ENCODE measurements at places on chromosomes 1 and 21.

- DNase-seq = no peak
These were observed 17.4 kb downstream of the FMO1 start for GRCh38 chr1:171265686-171266085.

DNA sequence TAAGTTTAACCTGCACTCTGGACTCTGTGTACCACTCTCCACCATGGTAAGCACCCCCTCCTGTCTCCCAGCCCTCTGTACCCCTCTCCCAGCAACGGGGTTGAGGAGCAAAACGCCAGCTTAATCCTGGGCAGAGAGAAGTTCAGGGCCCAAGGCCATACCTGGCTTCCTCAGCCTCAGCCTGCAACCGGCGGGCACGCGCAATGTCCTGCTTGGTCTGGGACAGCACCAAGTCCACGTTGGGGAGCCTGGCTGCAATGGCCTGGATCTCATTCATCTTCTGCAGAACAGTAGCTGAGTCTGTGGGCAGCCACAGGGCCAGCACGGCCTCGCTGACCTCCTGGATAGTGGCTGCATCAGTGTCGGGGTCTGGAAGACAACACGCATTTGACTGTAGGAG lies 33.9 kb downstream of the LAMB3 start:
- no peak for DNase-seq

DNA sequence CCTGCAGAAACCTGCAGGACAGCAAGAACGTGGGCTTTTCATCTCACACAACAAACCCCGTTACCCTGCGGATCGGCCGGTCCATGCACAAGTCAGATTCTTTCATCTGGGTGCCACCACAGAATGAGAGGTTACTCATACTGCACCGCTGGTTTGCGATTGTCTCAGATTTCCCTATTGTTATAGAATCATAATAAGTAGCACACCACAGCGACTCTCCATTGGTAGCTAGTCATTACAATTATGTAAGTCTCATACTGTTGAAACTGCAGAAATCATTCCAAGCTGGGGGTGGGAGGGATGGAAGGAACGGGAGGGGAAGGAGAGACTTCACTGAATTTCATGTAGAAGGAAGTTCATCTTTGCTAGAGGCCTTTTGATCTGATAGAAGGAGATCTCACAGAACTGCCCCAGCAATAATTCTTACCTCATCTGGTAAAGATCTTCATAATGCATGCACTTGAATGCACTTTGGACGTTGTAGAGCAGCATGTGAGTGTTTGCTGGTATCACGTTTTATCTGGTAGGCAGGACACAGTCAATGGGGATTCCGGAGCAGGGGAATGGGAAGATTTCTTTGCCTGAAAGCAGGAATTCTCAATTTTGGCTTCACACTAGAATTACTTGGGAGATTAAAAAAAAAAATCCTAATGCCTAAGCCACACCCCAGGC lies 221.1 kb downstream of the KIF26B start:
- no peak for DNase-seq

DNA sequence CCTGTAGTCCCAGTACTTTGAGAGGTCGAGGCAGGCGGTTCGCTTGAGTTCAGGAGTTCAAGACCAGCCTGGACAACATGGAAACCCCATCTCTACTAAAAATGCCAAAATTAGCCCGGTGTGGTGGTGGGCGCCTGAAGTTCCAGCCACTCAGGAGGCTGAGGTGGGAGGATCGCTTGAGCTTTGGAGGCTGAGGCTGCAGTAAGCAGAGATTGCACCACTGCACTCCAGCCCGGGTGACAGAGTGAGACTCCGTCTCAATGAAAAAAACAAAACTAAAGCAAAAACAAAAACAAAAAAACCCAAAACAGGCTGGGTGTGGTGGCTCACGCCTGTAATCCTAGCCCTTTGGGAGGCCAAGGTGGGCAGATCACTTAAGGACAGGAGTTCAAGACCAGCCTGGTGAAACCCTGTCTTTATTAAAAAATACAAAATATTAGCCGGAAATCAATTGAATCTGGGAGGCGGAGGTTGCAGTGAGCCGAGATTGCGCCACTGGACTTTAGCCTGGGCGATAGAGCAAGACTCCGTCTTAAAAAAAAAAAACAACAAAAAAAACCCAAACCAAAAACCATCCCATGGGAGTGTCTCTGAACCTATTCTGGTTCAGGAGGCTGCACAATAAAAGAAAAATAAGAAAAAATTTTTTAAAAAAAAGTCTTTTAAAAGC lies 1.7 kb upstream of the CGN start:
- no peak for DNase-seq

DNA sequence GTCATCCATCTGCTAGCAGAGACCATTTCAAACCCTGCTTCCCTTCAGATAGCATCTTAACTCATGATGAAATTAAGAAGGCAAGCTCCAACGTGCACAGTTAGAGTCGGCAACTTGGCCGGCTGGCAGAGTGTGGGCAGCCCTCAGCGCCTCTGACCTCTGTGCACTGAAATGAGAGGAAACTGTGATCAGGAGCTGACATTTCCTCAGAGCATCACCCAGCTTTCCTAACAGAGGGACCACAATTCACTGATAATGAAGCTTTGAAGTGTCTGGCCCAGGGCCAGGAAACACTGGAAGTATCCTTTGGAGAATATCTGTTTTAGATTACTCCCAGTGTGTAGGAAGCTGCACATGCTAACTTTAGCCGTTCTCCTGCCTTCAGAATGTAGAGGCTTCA lies 145.0 kb upstream of the ZC3H11B start:
- DNase-seq = no peak

DNA sequence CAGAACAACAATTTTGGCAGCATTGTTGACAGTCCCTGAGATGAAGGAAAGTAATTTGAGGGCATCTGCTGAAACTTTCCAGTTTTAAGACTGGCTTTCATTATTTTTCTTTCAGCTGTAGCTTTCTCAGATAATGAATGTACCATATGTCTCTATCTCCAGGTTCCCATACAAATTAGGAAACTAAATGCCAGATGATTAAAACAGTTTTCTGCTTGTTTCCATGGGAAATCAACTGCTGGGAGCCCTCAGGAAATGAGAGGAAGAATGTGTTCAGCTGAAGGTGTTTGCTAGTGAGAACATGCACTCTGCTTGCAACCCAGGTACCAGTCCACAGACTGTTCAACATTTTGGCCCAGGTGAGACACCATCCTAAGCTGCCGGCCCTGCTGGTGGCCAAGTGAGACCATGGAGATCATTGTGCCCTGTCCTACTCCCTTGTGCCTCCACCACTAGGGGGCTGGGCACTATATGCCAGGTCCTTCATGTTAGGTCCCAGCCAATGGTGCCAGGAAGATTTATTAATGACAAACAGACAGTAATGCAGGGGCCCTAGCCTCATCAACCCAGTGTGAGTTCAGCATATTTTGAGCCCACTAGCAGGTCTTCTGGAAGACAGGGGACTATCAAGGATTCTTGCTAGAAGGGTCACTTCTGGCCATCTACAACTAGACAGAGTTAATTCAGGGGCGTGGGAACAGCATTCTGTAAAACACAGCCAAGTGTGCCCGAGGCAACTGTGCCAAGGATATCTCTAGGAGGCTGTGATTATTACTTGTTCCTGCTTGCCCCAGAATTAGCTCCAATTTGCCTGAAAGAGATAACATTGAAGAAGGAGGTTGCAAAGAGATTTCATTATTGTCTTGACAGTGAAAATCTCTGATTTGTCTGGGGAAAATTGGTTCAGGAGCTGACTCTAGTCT lies 17.0 kb upstream of the LRRC8C start:
- DNase-seq = no peak

Measured in stimulated activated CD8-positive, alpha-beta memory T cell treated with anti-CD3 and anti-CD28 coated beads, Interleukin-7, amount 100 ng/mL, for 24 hours (primary cell).